ENCODE measurements at places on chromosomes 13 and 19.

GRCh38 chr19:13573056-13573667 is 66.9 kb upstream of the CACNA1A start:
- H3K36me3 ChIP-seq: no peaks in the 10 kb centered on the region
- no peak overlapping the region for H3K27ac ChIP-seq
- H3K4me3 ChIP-seq: no peak overlapping the region
- DNase-seq: no peak
- H3K27me3 ChIP-seq: no peaks in the 10 kb centered on the region
- no peaks in the 10 kb centered on the region for H3K4me1 ChIP-seq

- no peaks in the 10 kb centered on the region for H3K27me3 ChIP-seq
- H3K27ac ChIP-seq: no peak overlapping the region
- no peak for DNase-seq
- H3K36me3 ChIP-seq: no peaks in the 10 kb centered on the region
- no peaks in the 10 kb centered on the region for H3K4me1 ChIP-seq
Observed at GRCh38 chr13:79098596-79098995, 307.5 kb downstream of the RBM26 start.

- H3K4me3 ChIP-seq: no peak overlapping the region
- H3K27me3 ChIP-seq: no peaks in the 10 kb centered on the region
- H3K27ac ChIP-seq: no peak overlapping the region
- no peaks in the 10 kb centered on the region for H3K4me1 ChIP-seq
Observed at GRCh38 chr19:29552454-29553280, 26.9 kb downstream of the VSTM2B start.

DNA sequence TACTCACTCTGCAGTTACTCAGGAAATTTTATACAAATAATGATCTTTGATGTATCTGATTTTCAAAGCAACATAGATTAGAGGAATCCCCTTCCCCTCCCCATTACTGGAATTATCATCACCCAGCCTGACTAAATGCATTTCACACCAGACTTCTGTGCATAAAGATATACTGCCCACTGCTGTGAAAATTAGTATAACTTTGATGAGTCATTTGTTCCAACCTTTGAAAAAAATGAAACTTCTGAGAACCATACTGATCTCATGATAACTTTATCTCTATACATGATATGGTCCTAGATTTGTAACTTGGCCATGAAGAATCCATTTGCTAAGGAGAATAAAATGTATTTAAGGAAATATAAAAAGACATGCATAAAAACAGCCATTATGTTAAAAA is 63.9 kb downstream of the GPC6 start:
- H3K27me3 ChIP-seq: no peaks in the 10 kb centered on the region
- H3K36me3 ChIP-seq: no peaks in the 10 kb centered on the region
- no peaks in the 10 kb centered on the region for H3K4me1 ChIP-seq

DNA sequence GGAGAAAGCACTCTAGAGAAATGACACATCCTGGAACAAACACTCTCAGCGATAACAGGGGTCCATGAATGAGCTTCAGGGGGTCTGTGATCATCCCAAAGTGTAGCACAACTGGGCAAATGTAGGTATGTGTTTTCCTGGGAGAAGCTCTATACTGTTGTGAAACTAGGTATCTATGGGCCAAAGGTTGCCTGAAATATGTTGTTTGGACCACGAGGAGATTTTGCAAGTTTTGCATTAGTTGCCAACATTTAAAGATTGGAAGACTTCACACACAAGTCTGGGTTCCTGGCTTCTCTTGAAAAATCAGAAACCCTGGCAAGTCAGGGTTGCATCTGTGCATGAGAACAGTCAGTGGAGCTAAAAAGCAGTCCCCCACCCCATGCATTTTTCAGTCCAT is 26.7 kb upstream of the POU2F2 start:
- H3K4me3 ChIP-seq: no peak overlapping the region
- no peaks in the 10 kb centered on the region for H3K36me3 ChIP-seq
- H3K27ac ChIP-seq: no peak overlapping the region
- no peaks in the 10 kb centered on the region for H3K4me1 ChIP-seq
- peak; percentile 18 for DNase-seq

- H3K4me1 ChIP-seq: no peaks in the 10 kb centered on the region
- no peak for DNase-seq
- peaks cover 17% of the 10 kb centered on the region for H3K36me3 ChIP-seq
- H3K27ac ChIP-seq: no peak overlapping the region
Observed at GRCh38 chr13:98460516-98460915, 116.4 kb downstream of the STK24 start.

- H3K4me1 ChIP-seq: no peaks in the 10 kb centered on the region
- no peak overlapping the region for H3K4me3 ChIP-seq
- no peak for DNase-seq
Observed at GRCh38 chr13:111347438-111347837, 27.0 kb downstream of the TEX29 start.

DNA sequence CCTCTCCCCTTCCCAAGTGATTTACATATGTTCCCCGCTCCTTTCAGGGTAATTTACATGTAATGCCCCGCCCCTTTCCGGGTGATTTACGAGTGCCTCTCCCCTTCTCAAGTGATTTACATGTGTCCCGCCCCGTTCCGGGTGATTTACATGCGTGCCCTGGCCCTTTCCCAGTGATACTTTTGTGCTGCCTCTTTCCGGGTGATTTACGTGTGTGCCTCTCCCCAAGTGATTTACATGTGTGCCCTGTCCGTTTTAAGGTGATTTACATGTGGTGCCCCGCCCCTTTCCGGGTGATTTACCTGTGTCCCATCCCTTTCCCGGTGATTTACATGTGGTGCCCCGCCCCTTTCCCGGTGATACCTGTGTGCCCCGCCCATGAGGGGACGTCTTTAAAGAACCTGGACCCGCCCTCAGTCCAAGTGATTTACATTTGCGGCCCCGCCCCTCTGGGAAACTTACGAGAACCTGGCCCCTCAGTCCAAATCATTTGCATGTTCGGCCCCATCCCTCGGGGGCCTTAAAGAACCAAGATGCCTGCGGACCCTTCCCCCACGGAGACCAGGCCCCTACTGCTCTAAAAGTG is 559 bp upstream of the LENG9 start:
- peak; percentile 98 for DNase-seq
- H3K27ac ChIP-seq: peak overlapping the region; percentile 99
- no peaks in the 10 kb centered on the region for H3K27me3 ChIP-seq
- H3K36me3 ChIP-seq: peaks cover 11% of the 10 kb centered on the region
- H3K4me3 ChIP-seq: peak overlapping the region; percentile 36

DNA sequence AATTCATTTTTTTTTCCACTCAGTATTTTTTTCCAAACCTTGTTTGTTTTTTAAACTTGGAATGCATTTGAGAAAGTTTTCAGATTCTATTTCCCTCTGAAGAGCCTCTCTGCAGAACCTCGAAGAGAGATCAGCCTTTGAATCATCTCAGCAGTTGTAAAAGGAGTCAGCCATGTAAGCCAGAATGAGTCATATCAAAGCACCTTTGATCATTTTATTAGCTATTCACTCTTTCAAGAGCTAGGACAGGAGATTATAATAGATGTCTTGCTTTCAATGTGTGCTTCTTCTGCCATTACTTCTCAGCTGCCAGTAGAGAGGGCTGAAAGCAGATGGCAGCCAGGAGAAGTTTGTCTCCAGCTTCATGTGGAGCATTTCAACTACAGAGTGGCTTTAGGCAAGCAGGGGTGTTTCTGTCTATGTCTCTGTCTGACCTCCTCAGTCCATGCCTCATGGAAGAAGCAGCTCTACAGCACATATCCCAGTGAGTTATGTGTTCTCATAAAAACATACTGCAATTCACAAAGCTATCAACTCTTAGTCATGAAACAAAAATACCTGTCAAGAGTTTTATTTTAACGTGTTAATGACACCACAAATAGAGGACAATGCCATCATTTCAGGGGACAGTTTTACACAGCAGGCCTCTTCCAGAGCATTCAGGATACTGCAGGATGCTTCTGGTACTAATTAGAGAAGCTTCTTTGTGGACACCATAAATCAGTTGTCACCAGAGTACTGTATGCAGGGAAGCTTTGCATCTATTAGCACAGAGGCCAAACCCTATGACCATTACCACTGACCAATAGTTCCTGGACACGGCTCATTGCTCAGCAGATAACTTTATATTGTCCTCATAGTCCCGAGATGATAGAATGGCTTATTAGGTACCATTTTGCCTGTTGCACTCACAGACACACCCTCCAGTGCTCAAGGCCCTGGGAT is 94.3 kb downstream of the NHLRC3 start:
- H3K36me3 ChIP-seq: no peaks in the 10 kb centered on the region
- H3K27ac ChIP-seq: no peak overlapping the region
- DNase-seq: peak; percentile 70
- no peak overlapping the region for H3K4me3 ChIP-seq

DNA sequence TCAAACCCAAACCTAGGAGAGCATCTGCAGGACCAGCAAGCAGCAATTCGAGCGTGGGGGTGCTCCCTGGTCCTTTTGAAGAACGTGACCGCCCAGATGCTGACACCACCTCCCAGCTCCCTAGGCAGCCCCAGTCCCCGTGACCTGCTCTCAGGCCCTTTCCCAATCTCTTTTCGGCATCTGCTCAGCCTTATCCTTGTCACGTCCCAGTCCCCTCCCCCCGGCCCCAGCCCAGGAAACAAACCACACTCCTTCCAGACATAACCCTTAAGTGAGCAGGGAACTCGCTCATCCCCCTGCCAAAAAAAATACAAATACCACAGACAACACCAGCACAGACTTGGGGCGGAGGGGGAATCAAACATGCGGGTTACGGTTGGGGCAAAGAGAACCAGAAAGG is 3.3 kb downstream of the MLLT1 start:
- H3K4me3 ChIP-seq: no peak overlapping the region
- peaks cover 19% of the 10 kb centered on the region for H3K4me1 ChIP-seq
- no peaks in the 10 kb centered on the region for H3K27me3 ChIP-seq
- peak overlapping the region; percentile 28 for H3K27ac ChIP-seq

DNA sequence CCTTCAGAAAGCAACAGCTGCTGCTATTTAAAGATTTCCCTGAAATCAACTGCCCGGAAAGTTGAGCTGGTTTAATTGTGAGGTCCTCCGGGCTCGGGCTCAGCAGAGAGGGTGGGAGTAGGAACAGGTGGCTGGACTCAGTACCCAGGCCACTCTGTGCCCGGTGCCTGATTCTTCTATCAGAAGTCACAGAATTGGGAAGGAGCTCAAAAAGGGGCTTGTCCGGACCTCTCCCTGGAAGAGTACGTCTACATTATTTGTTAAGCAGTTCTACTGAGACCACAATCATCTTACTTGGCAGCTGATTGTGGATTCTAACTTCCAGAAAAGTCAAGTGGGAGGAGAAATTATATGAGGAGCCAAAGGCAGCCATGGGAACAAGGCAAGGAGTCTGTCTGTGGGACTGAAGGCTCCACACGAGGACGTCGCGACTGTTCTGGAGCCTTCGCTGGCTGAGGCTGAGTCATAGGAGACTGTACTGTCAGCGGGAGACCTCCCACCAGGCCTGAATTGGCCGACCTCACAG is 91.7 kb upstream of the ANKRD10 start:
- no peaks in the 10 kb centered on the region for H3K36me3 ChIP-seq
- H3K4me1 ChIP-seq: no peaks in the 10 kb centered on the region
- peak overlapping the region; percentile 63 for H3K27ac ChIP-seq
- DNase-seq: no peak
- H3K4me3 ChIP-seq: no peak overlapping the region
- peaks cover 3% of the 10 kb centered on the region for H3K27me3 ChIP-seq

GRCh38 chr13:56720841-56721240 is 419.9 kb upstream of the PRR20A start:
- H3K27me3 ChIP-seq: no peaks in the 10 kb centered on the region
- no peak for DNase-seq
- no peak overlapping the region for H3K27ac ChIP-seq
- H3K4me1 ChIP-seq: no peaks in the 10 kb centered on the region

DNA sequence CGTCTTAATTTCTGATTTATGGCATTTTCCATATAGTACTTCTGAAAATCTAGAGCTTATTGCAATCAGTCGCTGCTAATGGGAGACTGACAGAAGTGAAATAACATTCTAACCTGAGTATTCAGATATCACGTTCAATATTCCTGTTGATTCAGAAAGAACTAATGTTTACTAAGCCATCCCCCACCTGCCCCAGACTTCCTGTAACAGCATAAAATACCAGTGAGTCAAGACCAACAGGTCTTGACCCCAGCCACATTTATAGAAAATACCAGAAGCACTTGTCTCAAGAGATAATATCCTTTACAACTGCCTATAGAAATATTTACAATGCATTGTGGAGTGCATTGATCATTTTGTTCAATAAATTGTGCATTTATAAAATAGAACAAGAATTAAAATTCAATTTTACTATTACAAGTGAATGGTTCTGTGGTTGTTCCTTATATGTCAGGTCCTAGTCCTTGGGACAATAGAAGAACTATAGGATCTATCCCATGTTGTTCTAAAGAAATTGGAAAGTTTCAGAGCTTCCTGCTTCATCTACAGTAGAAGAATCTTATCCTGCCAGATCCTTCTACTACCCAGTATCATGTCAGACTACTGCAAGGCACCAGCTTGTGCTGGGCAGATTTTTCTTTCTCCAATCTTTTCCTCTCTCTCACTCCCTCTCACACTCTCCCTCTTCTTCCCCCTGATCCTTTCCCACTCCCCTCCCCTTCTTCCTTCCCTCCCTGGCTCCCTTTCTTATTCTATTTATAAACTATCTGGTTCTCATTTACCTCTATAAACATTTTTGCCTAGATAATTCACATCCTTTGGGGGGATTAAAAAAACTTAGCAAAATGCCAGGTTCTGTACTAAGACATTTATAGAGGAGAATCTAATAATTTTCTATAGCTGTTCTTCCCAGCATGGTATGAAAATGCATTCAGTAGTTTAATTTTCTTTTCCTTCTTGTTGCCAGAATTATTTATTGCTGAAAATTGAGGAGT is 629.9 kb downstream of the DIAPH3 start:
- no peak overlapping the region for H3K27ac ChIP-seq
- no peaks in the 10 kb centered on the region for H3K27me3 ChIP-seq
- H3K36me3 ChIP-seq: no peaks in the 10 kb centered on the region
- H3K4me3 ChIP-seq: no peak overlapping the region

DNA sequence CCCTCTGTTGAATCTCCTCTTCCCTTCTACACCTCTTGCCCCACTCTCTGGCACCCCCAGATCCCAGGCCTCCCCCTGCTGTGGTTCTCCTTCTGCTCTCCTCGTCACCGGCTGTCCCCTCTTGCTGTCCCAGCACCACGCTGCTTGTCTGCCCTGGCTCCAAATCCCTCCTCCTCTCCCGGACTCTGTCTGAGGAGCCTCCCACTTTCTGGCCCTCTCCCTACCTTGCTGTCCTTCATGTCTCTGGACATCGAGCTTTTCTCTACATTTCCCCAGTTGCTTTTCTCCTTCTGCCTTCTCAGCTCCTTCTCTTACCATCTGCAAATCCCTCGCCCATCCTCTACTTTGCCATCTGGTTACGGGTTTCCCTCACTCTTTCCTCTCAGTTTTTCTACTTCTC is 1.2 kb downstream of the ZNF347 start:
- DNase-seq: peak; percentile 53
- H3K4me1 ChIP-seq: no peaks in the 10 kb centered on the region
- peak overlapping the region; percentile 4 for H3K27ac ChIP-seq
- peaks cover 3% of the 10 kb centered on the region for H3K36me3 ChIP-seq
- no peaks in the 10 kb centered on the region for H3K27me3 ChIP-seq
- H3K4me3 ChIP-seq: no peak overlapping the region

GRCh38 chr13:23651887-23652286 is 81.7 kb downstream of the TNFRSF19 start:
- H3K27ac ChIP-seq: no peak overlapping the region
- H3K4me3 ChIP-seq: no peak overlapping the region
- H3K36me3 ChIP-seq: no peaks in the 10 kb centered on the region
- H3K4me1 ChIP-seq: no peaks in the 10 kb centered on the region
- H3K27me3 ChIP-seq: no peaks in the 10 kb centered on the region

Measured in small intestine (tissue), 16 donors.